Activated CD4-positive, alpha-beta T cell treated with anti-CD3 and anti-CD28 coated beads, Interleukin-2, amount 50 U/mL, for 24 hours (primary cell): ENCODE measurements at places on chromosomes 13 and 19.

GRCh38 chr13:109254274-109254673, 532.1 kb downstream of the IRS2 start:
- DNase-seq = no peak

GRCh38 chr13:31018511-31018910, 86.1 kb downstream of the TEX26 start:
- DNase-seq = no peak

- DNase-seq = no peak
Observed at GRCh38 chr13:39712626-39713025, 57.2 kb downstream of the COG6 start.

- DNase-seq = no peak
Observed at GRCh38 chr13:99760456-99760855, 211.1 kb downstream of the ZIC5 start.

GRCh38 chr19:56603829-56604228, 8.7 kb downstream of the ZNF71 start:
- DNase-seq = no peak
